Pericardium fibroblast (primary cell): ENCODE measurements at places on chromosomes 4 and X. TPM values are rescaled to one million over a fixed set of nuclear protein-coding genes. Genes with fewer than 3 reads are reported as not detected.

PHKA1 gene
- total RNA-seq: 3.4 and 4.3 TPM in 2 replicates

MAGEB3 gene
- total RNA-seq: not detected in 2 replicates

CLCN4 gene
- total RNA-seq: 9.9 and 13.2 TPM in 2 replicates

ALB gene
- total RNA-seq: not detected in 2 replicates

PNMA6F gene
- not detected in 2 replicates for total RNA-seq

CCNA2 gene
- 3.5 and 6.0 TPM in 2 replicates for total RNA-seq

NXF3 gene
- not detected in 2 replicates for total RNA-seq

EFHC2 gene
- total RNA-seq: under 0.01 and 0.12 TPM in 2 replicates

CXCL5 gene
- 8.9 and 11.6 TPM in 2 replicates for total RNA-seq

RHOH gene
- 0.17 TPM in 1 of 2 replicates, not detected in the other for total RNA-seq

ANXA10 gene
- 0.85 TPM in 1 of 2 replicates, not detected in the other for total RNA-seq

BEX1 gene
- total RNA-seq: 3.2 TPM in 1 of 2 replicates, not detected in the other

GPR82 gene
- not detected in 2 replicates for total RNA-seq

RBMXL3 gene
- total RNA-seq: not detected in 2 replicates

CNGA1 gene
- not detected in 2 replicates for total RNA-seq

YY2 gene
- 0.70 and 1.8 TPM in 2 replicates for total RNA-seq

EFNB1 gene
- 60.7 and 74.6 TPM in 2 replicates for total RNA-seq

CENPE gene
- total RNA-seq: 0.77 and 64.1 TPM in 2 replicates

PPP2R2C gene
- not detected in 2 replicates for total RNA-seq

UTP3 gene
- 13.9 and 16.8 TPM in 2 replicates for total RNA-seq

ATOH1 gene
- not detected in 2 replicates for total RNA-seq

GRIA3 gene
- total RNA-seq: under 0.01 and 0.09 TPM in 2 replicates

DOCK11 gene
- 49.1 and 94.3 TPM in 2 replicates for total RNA-seq

TMPRSS11B gene
- total RNA-seq: not detected in 2 replicates

KLB gene
- total RNA-seq: not detected in 2 replicates

NPFFR2 gene
- total RNA-seq: not detected in 2 replicates

FSTL5 gene
- total RNA-seq: not detected in 2 replicates

KIF4A gene
- 0.35 and 1.5 TPM in 2 replicates for total RNA-seq

IL21 gene
- total RNA-seq: not detected in 2 replicates
